T follicular helper cell (primary cell): ENCODE measurements at places on chromosomes 2 and 18.
A peak's percentile ranks its signal among the peaks of the same experiment; 100 is the strongest.

DNA sequence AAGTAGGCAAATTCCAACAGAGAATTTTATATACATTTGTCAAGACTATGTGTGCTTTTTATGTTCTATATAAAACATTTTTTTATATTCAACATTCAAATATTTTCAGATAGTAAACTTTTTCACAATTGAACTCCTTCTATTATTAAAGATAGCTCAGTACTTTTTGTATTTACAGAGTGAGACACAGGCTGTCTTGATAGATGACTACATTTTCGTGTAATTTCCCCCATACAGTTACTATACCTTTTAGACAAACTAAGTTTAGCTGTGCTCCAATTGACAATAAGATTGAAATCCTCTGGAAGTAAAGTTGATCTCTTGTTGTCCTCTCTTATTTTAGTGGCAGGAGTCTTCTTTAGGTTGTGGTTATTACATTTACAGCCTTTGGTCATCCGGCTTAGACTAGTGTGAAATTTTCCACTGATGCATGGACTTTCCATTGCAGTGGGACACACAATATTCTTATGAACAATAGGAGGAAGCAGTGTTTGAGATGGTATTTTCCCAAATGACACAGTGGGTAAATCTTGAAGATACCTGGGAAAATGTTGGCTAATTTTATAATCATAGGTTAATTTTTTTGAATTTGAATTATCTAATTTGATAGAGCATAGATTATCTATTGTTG lies 21.0 kb downstream of the ZSWIM2 start:
- DNase-seq: no peak

- DNase-seq: no peak
These were observed 396.3 kb downstream of the IRS1 start for GRCh38 chr2:226403369-226403768.

GRCh38 chr2:191389288-191389687 lies 144.1 kb downstream of the MYO1B start:
- no peak for DNase-seq

GRCh38 chr2:163312713-163313112 lies 423.1 kb downstream of the FIGN start:
- DNase-seq: no peak

DNA sequence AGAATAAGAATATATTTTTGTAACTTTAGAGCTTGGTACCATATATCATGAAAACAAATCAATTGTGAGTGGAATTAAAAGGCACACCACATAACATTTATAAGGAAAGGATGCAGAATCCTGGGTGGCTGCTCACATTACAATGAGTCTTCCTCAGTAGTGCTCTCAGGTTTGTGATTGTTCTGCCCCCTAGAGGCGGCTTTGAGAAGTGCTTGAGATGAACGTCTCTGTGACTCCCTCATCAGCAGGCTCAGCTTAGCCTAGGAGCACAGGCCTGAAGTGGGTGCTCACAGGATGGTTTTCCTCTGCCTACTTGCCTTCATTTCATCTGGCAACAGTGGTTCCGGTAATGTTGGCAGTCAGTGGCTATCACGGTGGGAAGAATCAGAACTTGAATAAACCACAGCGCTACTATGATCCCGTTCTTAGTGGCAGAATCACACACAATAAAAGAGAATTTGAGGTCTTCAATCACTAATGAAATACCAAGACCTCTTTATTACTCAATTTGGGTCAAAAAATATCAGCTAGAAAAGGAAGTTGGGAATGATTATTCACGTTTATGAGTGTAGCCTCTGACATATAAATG lies 38.1 kb upstream of the B4GALT6 start:
- peak; percentile 52 for DNase-seq

- DNase-seq: no peak
These were observed 22.2 kb downstream of the GRHL1 start for GRCh38 chr2:9973690-9974089.

DNA sequence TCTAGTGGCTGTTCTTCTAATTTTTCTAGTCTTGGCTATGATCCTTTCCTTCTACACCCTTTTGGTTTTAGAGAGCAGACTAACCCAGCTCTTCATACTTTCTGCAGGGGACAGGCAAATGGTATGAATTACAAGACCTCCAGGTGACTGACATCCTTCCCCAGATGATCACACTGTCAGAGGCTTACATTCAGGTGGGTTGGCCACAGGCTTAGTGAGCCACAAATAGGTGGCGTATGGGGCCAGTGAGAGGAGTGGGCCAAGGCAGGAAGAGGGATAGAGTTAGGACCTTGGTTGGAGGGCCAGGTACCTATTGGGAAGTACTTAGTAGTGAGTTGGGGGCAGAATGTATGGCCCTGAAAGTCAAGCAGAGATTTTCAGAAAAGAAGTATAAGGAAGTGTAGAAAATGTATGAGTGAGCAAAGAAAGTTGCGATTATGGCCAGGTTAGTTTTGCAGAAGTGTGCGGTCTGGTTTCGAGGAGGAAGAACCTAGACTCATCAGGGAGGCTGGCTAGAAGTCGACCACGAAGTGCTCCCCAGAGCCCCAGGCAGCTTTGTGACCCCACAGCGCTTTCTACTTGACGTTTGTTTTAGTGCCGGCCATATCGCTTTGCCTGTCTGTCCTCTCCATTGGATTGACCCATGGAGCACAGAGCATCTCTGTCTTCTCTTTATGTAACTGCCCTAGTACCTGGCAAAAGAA lies 20.0 kb downstream of the SFTPB start:
- DNase-seq: no peak
